ENCODE measurements at places on chromosomes 7 and 10.

- DNase-seq, result peak; percentile 26
These were observed 26.5 kb upstream of the CCDC126 start for GRCh38 chr7:23570592-23571200.

- no peak for DNase-seq
These were observed 354.1 kb downstream of the TNS3 start for GRCh38 chr7:47227762-47228177.

GRCh38 chr10:1422275-1422674 lies 315.1 kb downstream of the ADARB2 start:
- DNase-seq, result no peak

GRCh38 chr10:59808896-59809643 lies 55.8 kb upstream of the MRLN start:
- peak; percentile 9 for DNase-seq

DNA sequence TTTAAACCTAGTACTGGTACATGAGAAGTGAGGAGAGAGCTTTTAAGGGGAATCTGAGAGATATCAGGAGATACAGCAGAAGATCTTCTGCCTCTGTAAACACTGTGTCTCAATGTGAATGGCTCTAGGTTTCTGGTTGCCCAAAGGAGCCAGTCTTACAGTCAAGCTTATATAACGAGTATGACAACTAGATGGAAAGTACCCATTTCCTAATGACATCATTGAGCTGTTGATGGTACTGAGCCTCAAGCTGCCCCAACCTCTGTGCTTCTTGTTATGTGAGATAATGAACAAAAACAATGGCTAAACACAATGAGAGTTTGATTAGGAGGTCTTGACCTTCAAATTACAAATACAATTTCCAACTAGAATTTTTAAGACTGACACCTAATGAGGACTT lies 451.5 kb downstream of the SORCS1 start:
- no peak for DNase-seq

- no peak for DNase-seq
These were observed 151.4 kb upstream of the PPP1R3A start for GRCh38 chr7:114070246-114070645.

DNA sequence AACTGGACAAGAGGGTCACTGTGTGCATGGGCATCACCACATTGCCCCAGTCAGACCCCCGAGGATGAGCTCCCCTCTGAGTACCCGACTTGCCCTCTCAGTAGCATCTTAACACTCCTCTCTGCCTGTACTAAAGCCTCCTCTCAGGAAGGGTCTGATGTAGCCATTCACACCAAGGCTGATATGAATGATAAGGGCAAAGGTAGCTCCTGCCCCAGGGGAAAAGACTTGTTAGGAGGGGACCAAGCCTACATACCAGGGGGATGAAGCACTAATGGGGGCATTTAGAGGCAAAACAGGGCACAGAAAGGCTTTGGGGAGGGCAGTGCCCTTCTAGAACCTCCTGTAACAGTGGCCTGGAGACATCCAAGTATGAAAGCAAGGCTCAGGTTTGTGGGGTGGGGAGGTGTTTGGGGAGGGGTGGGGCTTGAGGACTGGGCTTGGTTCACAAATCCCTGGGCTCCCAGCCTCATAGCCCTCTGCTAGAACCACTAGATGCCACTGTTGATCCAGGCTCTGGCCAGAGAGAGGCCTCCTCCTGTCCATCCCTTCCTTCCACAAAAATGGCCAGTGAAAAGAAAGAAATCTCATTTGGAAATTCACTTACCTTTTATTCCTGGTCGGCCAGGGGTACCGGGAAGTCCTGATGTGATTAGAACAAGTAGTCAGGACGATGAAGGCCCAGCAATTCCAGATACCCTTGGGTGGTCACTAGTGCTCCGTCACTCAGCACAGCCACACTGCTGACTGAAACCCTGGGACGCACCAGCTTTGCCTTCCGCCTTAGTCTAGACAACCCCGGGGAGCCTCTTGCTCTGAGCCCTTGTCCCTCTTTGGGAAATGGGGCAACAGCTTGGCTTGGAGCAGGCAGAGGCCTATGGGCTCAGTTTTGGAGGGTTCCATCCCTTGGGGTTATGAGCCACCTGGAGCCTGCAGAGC lies 40.3 kb downstream of the COL17A1 start:
- DNase-seq, result no peak

DNA sequence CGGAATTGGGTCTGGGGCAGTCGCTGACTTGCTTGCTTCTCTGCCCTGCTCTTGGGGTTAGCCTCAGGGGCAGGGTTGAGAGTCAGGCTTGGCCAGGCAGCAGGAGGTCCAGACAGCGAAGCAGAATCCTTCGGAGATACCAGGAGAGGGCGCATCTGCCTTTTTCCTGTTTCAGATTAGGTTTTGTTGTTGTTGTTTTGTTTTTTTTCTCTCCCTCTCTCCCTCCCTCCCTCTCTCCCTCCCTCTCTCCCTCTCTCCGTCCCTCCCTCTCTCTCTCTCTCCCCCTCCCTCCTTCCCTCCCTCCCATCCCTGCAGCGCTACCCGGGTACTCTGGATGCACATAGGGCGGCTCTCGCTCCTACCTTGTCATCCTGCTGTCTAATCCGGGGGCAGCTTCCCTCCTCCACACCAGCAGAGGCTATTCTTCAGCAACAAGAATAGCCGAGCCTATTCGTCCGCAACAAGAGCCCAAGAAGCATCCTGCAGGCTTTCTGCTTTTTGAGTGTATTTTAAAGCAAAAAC lies 758 bp upstream of the OPTN start:
- DNase-seq, result no peak

DNA sequence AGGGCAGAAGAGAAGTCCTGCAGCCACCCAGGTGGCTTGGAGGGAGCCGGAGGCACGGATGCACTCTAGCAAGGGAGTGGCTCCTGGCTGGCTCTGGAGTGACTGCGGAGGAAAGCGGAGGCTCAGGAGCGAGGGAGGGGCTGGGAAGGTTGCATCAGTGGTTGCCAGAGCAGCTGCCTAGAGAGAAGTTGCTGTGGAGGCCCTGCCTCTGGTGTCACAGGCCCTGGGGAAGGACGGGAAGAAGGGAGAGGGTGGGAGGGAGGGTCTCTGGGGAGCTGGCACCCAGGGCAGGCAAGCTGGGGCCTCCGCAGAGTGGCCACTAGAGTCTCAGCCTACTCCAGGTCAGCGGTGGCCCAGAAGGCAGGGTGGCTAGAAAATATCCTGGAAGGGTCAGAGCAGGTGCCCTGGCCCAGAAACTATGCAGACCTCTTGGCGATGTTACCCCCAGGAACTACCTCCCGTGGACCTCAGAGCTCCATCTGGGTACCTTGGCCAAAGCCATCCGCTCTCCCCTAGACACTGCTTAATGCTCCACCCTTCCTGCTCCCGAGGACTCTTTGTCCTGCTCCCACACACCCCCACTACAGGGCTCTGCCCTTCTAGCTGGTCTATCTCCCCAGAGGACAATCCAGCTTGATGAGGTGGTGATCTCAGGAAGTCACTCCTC lies 164.3 kb downstream of the NRF1 start:
- DNase-seq, result no peak

GRCh38 chr10:114593816-114594468 lies 64.1 kb downstream of the ABLIM1 start:
- DNase-seq, result no peak

- DNase-seq, result no peak
These were observed 9.1 kb downstream of the AHR start for GRCh38 chr7:17307558-17307957.

GRCh38 chr7:96503597-96503996 lies 181.7 kb upstream of the SLC25A13 start:
- no peak for DNase-seq

DNA sequence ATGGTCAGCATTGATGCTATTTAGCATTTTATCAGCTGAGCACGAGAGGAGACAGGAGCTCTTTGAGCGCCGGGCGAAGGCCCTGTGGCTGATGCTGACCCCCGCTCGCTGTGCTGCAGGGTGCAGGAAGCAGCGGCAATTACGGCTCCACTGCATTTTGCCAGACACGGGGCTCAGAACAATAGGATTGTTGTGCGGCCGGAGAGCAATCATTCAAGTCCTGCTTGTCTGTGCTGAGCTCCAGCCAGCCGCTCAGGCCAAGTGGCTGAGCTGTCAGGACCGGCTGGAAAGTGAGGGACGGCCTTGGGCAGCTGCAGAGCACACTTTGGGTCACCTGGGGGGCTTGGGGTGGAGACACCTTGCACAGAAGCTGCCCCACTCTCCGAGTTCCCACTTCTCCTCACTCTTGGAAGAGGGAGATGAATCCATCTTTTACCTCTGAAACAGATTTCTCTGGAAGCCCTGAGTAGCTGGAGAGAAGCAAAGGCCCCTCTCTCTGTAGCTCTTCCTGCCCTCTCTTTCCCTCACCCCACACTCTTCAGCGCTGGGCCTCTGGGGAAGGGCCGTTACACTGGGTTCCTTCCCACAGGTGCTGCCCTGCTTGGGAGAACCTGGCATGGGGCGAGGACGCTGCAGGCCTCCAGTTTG lies 17.3 kb upstream of the ADARB2 start:
- DNase-seq, result no peak

DNA sequence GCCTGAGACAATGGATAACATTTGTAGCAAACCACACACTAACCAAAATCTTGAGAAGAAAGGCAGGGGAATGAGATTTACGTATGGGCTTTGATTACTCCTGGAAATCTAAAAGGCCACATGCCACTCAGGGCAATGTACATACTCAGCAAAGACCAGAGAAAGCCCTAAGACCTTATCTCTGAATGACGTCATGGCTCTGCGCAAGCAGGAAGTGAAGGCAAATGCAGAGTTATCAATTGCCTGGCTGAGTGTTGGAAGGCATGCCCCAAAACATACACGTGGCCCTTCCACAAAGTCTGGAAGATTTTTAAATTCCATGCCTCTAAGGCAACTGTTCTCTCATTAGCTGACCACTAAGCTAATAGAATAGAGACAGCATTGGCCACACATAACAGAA lies 90.9 kb upstream of the NRBF2 start:
- DNase-seq, result no peak

DNA sequence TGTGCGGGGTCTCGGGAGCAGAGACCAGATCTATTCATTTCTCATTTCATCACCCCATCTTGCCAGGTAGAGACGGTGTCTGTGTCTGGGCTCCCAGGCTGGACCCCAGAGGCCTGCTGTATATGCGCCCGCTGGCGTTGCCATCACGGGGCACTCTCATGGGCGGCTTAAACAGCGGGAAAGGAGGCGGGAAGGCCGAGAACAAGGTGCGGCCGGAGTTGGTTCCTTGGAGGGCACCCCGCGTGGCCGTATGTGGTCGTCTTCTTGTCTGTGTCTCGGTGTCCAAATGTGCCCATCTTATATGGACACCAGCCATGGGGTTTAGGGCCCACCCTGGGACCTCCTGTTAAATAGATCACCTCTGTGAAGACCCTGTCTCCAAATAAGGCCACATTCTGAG lies 2.1 kb upstream of the CFAP46 start:
- DNase-seq, result no peak

DNA sequence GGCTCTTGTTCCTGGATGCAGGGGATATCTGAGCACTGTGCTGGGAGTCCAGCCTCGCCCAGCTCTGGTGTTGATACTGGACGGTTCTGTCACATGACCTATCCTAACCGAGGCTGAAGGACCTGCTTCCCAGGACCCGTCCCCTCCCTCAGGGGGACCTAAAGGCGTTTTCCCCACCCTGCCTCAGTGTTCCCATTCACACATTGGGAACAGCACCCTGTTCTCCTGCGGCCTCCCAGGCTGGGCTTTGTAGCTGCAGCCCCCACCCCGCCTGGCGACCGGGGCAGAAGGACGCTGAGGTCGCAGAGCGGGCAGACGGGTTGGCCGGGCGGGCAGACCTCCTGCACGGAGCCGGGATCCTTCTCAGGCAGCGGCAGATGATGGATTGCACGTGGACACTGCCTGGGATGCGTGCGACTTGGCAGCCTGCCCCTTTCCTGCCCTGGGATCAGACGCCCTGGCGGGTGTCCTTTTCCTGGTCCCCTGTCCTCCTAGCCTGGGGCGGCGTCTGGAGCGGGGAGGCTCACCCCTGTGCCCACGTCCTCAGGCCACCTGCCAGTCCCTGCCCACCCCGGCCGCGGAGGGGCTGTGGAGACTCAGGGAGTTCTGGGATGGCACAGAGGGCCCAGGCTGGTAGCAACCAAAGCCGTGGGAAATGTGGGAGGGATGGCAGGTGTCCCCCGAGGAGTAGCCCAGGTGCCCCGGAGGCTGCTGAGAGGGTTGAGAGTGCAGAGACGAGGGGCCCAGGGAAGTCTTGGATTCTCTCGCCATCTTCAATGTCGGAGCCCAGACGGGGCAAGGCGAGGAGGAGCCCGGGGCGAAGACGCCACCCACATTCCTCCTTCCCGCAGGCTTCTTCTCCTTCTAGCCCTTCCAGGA lies 17.2 kb upstream of the PSMG3 start:
- DNase-seq, result no peak

- no peak for DNase-seq
These were observed 278.5 kb downstream of the TCF7L2 start for GRCh38 chr10:113228530-113228929.

- DNase-seq, result no peak
These were observed 153.9 kb downstream of the LRMDA start for GRCh38 chr10:75585294-75585693.

DNA sequence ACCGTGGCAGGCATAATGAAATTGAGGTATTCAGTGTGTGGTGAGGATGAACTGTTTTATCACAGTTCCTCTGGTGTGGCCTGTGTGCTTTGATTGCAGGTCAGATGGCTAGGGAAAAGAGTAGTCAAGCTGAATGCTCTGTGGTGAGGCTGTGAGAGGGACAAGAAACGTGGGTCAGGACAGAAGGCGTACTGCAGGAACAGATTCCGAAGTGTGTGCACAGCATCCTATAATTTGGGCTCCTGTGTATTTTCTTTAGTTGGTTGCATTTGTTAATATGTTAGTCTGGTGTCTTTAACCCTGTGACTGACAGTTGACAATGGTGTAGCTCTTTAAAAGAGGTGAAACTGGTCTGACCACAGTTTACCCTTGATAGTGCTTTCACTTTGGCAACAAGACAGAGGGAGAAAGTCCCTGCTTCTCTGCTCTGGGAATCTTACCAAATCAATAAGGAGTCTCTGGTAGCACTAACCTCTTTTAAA lies 76.5 kb downstream of the AUTS2 start:
- no peak for DNase-seq

DNA sequence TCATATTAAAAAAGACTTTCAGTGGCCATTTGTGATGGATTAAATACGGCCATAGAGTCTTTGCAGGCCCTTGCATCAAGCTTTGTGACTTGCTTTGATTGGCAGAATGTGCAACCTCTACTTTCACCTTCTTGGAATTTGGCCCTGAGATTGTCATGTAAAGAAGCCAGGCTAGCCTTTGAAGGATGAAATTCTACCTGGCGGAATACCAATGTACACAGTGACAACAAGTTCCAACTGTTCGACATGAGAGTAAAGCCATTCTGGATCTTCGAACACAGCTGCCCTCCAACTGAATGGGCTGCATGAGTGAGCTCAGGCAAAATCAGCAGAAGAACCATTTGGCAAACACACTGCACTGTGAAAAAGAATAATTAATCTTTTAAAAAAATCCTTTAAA lies 321.3 kb downstream of the PHF14 start:
- DNase-seq, result no peak

GRCh38 chr10:119270762-119271366 lies 63.5 kb downstream of the GRK5 start:
- DNase-seq, result peak; percentile 39

DNA sequence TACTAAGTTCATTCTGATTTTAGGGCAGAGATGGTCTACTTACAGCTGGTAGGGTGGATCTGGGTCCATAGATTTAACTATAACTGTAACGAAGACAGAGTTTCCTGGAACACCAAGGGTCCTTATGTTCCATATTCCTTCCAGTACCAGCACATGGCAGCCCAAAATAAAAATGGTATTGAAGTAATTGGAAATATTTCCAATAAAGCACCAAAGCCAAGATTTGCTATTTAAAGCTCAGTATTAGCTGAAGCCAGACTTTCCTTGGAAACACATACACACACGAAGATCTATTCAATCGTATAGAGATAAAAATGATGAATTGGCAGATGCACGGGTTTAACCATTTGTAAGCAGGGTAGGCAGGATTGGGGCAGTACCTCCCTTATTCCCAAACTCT lies 289.1 kb upstream of the SORCS1 start:
- DNase-seq, result no peak
